ENCODE measurements at places on chromosomes 1 and 21. TPM values are rescaled to one million over a fixed set of nuclear protein-coding genes. Genes with fewer than 3 reads are reported as not detected.

- DNase-seq: peak; percentile 85
These were observed 128.3 kb downstream of the NRDC start for GRCh38 chr1:51750218-51750617.

VAV3 gene
- total RNA-seq: 63.2 TPM

GRCh38 chr1:66678146-66678545 is 74.1 kb upstream of the DYNLT5 start:
- DNase-seq: peak; percentile 2

DNA sequence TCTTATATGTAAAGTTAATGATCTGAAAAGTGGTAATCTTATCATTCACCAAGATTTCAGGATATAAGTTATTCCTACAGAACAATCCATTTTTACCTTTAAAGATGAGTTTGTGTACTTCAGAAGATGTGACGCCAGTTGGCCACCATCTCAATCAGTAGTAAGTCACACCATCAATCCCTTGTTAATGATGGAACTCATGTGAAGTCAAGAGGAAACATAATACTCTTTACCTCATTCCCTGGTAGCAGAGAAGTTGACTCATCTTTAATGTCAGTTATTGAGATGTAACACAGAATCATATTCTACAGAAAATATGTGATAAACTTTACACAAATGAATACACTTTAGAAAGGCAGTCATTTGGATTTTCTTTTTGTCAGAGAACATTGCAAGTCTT is 38.2 kb downstream of the MRPL39 start:
- peak; percentile 12 for DNase-seq

FMO3 gene
- 0.37 TPM for total RNA-seq

DNA sequence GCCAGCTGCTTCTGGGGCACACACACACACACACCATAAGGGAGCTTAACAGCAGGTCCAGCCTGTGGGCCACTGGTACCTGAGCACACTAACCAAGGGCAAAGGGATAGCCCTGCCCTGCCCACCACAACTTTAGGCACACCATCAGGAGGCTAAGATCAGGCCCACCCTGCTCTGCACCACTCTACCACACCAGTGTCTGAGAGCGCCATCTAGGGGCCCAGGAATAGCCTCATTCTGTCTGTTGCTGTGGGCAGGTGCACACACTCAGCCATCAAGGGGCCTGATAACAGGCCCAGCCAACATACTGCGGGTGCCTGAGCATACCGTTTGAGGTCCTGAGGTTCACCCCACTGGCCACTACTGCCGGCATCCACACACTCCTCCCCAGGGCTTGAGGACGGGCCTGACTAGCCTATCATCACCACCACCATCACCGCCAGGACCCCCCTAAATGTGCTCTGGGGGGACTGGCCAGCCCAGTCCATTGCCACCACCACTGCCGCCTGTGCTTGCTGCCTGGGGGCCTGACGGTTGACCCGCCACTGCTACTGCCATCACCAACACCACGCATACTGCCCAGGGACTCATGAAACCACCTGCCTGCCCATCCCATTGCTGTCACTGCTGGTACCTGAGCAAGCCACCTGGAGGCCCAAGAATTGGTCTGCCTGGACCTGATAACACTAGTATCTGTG is 31.3 kb downstream of the NSL1 start:
- peak; percentile 54 for DNase-seq

DNA sequence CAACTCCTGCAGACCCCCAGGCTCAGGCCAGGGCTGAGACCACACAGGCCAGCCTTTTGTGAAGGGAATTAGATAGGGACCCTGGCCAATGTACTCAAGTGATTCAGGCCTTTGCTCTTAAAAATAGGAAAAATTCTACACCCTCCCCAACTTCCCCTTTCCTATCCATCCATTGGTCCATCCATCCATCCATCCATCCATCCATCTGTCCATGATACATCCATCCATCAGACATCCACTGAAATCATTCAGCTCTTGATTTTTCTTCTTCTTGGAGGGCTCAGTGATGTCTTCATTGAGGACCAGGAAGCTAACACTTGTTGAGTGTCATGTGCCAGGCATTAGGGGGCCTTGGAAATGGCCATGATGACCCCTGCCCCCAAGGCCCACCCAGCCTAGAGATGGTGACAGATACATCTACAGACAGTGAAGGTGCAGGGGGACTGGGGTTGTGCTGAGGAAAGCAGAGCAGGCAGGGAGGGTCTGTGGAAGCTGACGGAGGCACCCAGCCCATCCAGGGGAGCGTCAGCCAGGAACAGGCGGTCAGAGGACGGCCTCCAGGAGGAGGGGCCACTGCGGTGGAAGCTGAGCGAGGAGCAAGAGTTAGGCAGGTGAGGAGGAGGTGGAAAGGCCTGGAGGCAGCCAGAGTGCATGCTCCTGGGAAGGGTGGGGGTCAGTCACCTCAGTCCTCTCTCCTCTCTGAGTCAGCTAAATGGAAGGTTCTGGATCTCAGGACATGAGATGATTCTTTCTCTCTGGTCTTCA is 81.9 kb downstream of the EPHB2 start:
- DNase-seq: no peak

DNA sequence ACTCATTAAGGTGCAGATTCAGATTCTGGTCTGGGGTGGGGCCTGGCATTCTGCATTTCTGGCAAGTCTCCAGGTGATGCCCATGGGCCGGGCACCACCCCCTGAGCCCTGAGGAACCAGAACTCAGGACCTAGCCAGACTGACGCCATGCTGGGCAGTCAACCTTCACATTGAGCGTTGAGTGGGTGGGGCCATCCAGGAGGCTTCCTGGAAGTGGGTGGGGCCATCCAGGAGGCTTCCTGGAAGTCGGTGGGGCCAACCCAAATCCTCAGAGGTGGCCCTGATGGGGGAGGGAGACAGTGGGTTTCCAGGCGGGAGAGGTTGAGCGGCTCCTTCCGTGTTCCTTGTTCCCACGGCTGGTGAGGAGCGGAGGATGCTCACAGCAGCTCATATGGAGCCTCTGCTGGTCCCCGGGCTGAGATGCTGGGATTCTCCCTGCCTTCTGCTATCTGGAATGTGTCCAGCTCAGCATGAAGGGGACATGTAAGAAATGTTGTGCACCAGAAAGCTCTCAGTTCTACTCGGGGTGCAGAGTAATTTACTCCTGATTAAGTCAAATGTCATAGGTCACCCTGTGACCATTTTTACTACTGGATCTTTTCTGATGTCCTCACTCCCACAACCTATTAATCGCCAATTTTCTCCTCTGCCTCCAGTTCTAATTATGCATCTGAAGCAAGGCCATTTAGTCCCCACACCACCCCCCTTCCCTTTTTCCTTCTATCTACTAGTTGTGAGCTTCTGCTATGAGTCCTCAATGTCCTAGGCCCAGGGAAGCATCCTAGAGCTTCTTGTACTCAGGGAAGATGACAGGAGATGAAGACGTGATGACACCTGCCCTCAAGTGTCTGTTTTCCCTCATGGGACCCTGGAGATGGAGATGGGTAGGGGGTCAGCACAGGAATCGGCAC is 435.4 kb downstream of the PTPRU start:
- no peak for DNase-seq

- DNase-seq: no peak
These were observed 613 bp upstream of the ERO1B start for GRCh38 chr1:236282425-236282716.

NUF2 gene
- total RNA-seq: 5.3 TPM

CNIH3 gene
- 1.4 TPM for total RNA-seq

GRCh38 chr1:205791568-205792180 is 16.4 kb upstream of the RAB29 start:
- peak; percentile 77 for DNase-seq

GRCh38 chr1:163013826-163014600 is 55.1 kb upstream of the RGS4 start:
- no peak for DNase-seq

- DNase-seq: no peak
These were observed 1.9 kb downstream of the PDZK1IP1 start for GRCh38 chr1:47187926-47188250.

DNA sequence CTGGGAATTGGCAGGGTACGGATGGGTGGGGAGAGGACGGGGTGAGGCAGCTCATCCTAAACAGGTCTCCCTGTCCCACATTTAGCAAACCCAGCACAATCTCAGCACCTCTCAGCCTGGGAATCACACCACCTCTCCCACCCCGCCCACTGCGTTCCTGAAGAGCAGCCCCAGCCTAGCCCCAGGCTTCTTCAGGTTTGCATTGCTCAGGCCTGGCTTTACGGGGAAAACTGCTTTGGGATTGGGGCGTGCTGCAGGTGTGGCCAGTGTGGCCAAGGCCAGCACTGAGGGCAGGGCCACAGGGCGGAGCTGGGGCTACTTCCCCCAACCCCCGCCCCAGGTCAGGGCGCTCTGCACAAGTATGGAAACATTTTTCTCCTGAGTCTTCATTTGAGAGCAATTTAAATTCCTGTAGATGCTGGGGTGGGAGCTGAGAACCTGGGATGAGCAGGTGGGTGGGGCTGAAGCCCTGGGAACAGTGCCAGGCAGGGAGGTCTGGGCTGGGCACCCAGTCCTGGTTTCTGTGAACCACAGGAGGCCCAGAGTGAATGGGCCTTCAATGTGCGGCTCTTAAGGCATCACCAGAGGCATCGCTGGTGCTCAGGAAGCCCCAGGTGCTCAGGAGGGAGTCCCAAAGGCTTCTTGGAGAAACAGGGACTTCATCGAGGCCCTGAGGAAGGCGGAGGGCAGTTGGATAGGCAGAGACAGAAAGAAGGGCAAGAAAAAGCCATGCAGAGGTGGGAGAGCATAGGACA is 24.1 kb downstream of the TNNT2 start:
- no peak for DNase-seq

- no peak for DNase-seq
These were observed 1.7 kb downstream of the GABPB2 start for GRCh38 chr1:151072224-151072623.

GCSAML gene
- not detected for total RNA-seq

DNA sequence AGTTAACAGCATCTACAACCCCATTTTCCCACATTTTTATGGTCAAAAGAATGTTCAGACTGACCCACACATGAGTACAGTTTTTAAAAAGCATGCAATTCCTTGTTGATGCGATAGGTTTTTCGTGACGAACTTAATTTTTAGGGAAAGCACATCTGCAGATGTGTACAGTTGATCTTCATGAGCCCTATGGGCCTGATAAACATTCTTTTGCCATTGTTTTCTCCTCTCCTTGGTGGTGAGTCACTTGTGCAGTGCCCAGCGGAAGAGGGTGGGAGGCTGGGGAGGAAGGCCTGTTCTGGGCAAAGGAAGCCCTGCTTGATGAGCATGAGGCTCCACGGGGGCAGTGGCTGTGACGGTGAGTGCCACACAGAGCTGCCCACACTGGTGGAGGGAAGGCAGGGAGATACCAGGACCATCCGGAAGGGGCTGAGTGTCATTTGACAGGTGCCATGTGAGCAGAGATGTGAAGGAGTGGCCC is 5.3 kb downstream of the ARF1 start:
- DNase-seq: peak; percentile 95

ARHGAP29 gene
- 254 TPM for total RNA-seq

GRCh38 chr1:245874942-245875580 is 632.0 kb downstream of the SMYD3 start:
- DNase-seq: peak; percentile 95

GRCh38 chr1:78095593-78095992 is 49.8 kb downstream of the GIPC2 start:
- DNase-seq: peak; percentile 80

USH2A gene
- not detected for total RNA-seq

DNA sequence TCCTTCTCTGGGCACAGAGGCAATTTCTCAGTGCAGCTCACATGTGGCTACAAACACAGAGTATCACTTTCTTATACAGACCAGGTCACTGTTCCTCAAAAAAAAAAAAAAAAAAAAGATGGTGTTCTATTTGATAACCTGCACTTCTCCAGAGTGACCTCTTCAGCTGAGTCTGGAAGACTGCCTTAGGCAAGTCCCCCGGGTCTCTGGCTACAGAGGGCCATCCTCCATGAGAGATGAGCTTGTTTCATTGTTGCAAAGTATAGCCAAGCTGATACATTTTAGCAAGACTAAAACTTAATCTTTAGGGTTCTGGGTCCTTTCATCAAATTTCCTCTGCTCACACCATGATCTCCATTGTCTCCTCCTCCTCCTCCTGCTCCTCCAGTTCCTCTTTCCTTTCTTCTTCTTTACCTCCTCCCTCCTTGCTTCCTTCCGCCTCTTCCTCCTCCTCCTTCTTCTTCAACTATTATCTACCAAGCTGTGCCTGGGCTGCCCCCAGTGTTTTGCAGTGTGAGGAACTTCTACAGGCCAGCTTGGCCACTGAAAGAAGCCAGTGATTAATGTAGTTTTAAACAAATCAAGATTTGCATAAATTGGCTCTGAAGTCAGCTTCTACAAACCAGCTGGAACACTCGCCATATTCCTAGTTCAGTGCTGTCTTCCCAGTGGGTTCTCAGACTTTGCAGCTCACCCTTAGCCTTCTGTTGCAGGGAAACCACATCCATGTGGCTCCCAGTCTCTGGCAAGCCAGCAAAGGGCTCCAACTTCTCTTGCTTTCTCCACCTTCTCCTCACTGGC is 139.4 kb downstream of the RUNX1 start:
- no peak for DNase-seq

DNA sequence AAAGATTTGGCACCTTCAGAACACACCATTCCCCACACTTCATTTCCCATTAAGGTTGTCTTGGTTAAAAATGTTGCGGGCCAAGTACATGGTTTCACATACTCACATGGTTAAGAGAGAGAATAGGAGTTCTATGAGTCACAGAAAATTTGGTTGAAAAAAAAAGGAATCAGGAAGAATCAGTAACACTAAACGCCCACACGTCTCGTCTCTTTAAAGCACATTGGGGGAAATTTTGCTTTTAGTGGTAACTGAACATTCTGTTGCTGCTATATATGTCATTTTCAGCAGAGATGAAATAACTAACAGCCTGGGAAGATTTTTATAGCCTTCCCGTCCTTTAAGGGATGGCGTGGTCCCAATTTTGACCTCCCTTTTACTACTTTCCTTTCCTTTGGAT is 132.9 kb upstream of the ERG start:
- DNase-seq: no peak

DNA sequence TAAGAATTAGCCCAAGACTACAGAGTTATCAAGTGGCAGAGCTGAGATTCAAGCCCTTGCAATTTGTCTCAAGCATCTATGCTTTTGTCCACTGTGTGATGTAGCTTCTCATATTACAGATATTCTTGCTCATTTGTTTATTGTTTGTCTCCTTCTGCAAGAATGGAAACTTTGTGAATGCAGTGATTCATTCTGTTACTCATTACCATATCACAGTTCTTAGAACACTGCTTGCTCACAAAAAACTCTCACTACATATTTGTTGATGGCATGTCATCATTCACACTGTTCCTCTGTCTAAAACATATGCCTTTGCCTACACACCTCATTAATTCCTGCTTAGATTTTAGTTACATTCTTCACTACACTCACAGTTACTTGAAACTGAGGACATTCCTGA is 1198.9 kb downstream of the PLA2G4A start:
- peak; percentile 82 for DNase-seq

LCE6A gene
- total RNA-seq: not detected

GRCh38 chr1:82116105-82116504 is 315.4 kb downstream of the ADGRL2 start:
- no peak for DNase-seq

- peak; percentile 8 for DNase-seq
These were observed 17.2 kb downstream of the RBM15 start for GRCh38 chr1:110356379-110356778.

Measured in dermis blood vessel endothelial cell (primary cell).